Left renal cortex interstitium (tissue), 4 donors: ENCODE measurements at places on chromosomes 1 and 21.

DNA sequence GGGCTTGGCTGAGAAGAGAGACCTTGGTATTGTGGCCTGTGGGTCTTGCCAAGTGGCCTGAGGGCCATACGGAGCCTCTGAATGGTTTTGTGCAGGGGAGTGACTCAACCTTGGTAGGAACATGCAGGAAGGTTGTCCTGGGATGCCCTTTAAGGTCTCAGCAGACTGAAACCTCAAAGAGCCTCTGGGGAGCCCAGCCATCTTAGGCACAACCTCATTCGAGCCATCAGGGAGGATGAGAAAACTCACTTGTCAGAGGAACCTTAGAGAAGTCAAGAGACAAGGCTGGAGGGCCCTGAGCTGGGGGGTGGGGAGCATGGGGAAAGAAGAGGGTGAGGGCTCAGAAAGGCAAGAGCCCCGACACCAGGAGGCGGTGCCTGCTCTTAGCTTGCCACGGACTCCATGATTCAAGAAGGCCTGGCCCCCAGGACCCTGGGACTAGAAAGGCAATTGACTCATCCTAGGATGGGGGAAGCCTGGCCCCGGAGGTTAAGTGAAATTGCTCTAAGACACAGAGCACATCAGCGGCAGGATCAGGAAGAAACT is 13.0 kb downstream of the IFI6 start:
- no peak for DNase-seq

DNA sequence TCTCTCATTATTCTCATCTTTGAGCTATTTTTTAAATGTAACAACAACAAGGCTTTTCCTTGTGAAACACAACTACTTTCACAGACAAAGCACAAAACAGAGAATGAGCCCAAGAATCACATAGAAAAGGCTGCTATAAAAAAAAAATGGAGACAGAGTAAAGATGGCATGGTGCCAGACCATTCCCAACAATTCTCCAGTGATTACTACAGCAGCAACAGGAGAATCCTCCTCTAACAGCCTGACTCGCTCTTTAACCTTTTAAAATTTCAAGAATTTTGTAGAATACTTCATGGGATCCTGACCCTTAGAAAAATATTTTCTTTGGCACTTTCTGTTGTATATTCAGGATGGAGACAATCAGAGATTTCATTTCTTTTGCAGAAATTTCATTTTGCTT is 3.8 kb upstream of the BCAS2 start:
- no peak for DNase-seq

- DNase-seq = no peak
These were observed 1348.0 kb downstream of the MRPL39 start for GRCh38 chr21:24259241-24259640.

DNA sequence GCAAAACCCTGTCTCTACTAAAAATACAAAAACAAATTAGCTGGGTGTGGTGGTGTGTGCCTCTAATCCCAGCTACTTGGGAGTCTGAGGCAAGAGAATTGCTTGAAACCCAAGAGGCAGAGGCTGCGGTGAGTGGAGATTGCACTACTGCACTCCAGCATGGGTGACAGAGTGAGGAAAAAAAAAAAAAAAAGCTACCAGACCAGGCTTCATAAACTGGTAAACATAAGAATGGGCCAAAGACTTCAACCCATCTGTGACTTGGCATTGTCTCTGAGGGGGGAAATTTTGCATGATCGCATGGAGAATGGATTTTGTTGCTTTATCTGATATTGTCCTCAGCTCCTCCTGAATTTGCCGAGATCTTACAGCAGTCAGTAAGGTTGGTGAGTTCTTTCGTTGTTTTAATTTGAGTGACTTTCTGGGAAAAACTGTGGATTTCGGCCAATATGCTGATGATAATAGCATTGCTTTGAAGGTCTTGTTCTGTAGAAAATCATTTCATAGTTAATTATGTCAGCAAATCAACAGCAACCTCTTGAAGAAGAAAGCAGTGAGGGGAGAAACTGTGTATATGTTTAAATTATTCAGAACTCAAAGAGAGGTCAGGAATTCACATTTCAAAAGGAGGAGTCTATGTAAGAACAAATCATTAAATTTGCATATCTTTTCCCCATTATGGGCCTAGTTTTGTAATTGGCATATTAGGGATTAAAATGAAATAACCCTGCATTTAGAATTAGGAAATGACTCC is 13.1 kb downstream of the FGGY start:
- no peak for DNase-seq

GRCh38 chr1:151062741-151063371 is 2.7 kb downstream of the MLLT11 start:
- no peak for DNase-seq
